ENCODE measurements at places on chromosomes 16 and 17.

GRCh38 chr17:37182786-37183465 is 192.9 kb upstream of the C17orf78 start:
- DNase-seq = no peak

DNA sequence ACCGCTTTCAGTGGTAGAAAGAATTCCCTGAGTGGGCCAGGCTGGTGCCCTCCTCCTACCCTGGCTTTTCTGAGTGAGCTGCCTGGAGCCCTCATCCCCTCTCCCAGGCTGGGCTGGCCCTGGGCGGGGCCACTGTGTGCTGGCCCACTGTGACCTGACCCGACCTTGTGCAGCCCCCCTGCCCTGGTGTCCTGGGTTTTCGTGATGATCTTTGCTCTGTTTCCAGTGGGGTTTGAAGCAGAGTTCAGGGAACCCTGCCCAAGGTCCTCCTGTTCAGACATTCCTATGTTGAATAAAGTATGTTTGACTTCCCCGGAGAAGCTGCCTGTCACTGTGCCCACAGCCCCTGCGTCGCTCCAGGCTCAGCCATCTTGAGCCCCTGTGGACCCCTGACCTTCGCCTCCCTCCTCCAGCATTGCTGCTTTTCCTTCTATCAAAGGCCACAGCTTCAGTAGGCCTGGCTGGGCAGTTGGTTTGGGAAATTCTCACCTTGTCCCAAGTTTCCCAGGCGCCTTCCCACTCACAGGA is 13.7 kb upstream of the NAGLU start:
- DNase-seq = no peak

GRCh38 chr16:11312718-11313492 is 31.8 kb upstream of the PRM1 start:
- peak; percentile 40 for DNase-seq

GRCh38 chr17:61415374-61416210 is 15.9 kb downstream of the TBX2 start:
- no peak for DNase-seq

Data from AG08395 (cell line).